ENCODE measurements at places on chromosomes 2 and 18. TPM values are rescaled to one million over a fixed set of nuclear protein-coding genes. Genes with fewer than 3 reads are reported as not detected.

- DNase-seq = no peak
Observed at GRCh38 chr2:12773586-12774394, 57.1 kb downstream of the TRIB2 start.

CD8B gene
- total RNA-seq = 4.1 TPM

DNA sequence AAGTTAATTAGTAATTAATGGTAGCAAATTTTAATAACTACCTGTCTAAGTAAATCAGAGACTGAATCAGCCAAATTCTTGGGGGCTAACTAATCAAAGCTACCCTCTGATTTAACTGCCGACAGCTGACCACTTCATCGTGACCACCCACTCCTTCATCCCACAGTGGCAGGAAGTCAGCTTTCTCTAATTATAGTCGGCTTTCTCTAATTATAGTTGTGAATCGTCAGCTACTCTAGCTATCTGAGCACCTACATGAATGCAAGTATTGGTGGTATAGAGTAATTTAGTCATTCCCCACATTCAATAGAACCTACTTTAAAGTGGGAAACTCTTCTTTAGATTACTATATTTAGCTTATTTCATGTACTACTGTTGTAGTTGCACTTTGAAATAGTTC, 185.5 kb downstream of the PTGR3 start:
- no peak for DNase-seq

DNA sequence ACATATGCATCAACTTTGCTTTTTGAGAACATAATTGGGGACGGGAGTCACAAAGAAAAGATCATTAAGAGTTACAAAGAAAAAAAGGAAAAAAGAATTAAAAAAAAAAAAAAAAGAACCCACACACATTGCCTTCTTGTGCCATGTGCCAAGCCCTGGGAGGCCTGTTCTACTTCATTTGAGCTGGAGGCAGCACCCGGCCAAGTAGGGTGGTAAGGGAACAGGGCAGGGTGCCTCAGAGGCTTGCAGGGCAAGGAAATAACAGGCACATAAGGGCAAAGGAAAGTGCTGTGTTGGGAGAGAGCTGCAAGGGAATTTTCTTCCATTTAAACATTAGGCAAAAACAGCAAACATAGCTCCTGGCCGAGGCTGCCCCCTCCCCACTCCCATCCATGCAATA, 418.0 kb downstream of the TMEM182 start:
- DNase-seq = peak; percentile 37

DNA sequence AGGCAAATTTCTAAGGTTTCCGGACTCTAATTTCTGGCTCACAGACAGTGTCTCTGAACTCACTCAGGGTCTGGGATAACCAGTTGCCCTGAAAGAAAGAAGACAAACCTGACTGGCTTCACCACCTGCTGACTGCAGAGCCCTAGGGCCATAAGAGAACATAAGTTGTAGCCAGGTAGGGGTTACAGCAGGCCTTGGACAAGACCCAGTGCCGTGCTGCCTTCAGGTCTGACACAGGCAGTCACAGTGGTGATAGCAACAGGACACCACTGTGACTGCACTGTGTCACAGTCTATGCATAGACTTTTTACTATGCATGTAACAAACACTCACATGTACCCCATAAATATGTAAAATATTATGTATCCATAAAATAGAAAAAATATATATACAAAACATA, 508.5 kb downstream of the PID1 start:
- no peak for DNase-seq

- no peak for DNase-seq
Observed at GRCh38 chr2:42523341-42523740, 29.6 kb upstream of the KCNG3 start.

ALK gene
- total RNA-seq = 0.20 TPM

- no peak for DNase-seq
Observed at GRCh38 chr2:126901459-126901858, 2.8 kb downstream of the TEX51 start.

GRCh38 chr2:79640001-79640400, 127.2 kb downstream of the CTNNA2 start:
- DNase-seq = no peak

GRCh38 chr2:237594514-237594871, 4.0 kb upstream of the RAB17 start:
- no peak for DNase-seq

- peak; percentile 23 for DNase-seq
Observed at GRCh38 chr2:147844697-147845410, at the start of gene ACVR2A. Gene ACVR2A, plus strand, starts transcription at chr2:147845029. Its CDS starts 124 bp downstream, at chr2:147845153.

UGT1A5 gene
- 2.0 TPM for total RNA-seq

LCT gene
- total RNA-seq = not detected

GRCh38 chr2:187338679-187339121, 109.4 kb downstream of the CALCRL start:
- no peak for DNase-seq

DNA sequence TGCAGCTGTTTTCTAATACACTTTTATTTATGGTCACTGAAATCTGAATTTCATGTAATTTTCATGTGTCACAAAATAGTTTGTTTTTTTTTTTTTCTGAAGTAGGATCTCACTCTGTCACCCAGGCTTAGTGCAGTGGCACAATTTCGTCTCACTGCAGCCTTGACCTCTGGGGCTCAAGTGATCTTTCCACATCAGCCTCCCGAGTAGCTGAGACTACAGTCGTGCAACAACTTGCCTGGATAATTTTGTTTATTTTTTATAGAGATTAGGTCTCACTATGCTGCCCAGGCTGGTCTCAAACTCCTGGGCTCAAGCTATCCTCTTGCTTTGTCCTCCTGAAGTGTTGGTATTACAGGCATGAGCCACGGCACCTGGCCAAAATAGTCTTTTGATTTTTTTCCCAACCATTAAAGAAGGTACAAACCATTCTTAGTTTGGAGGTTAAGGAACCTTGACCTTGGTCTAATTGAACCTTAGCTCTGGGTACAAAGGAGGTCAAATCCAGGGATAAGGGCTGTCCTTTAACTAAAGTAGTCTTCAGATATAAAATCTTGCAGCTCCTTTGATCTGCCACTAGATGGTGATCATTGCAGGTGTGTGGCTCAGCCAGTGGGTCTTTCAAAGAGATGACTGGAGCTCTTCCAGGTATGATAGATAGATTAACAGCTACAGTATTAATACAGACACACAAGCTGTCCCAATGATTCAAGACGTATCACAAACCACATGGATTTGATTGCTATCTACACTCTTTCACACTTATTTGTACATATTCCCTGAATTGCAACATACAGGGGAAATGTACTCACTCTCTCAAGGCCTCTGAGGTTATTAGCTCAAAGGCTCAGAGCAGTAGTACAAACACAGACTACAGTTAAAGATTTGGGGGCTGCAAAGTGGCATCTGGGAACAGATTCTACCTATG, 4.7 kb upstream of the KRCC1 start:
- DNase-seq = no peak

DNA sequence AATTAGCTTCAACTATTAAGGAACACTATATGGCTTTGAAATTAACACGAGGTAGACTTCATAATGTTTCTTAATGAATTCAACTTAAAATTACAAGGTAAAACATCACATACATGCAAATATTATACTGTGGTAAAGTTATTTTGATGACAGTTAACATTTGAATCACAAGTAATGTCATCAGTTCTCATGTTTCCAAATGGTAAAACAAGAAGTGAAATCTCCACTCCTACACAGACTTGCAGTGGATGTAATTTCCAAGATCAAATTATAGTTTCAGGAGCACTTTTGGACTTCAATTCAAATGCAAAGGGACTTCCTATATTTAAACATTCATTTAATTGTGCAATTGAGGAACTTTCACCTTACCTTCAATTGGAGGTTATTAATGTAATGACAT, 39.1 kb downstream of the C18orf54 start:
- DNase-seq = no peak

DLX2 gene
- total RNA-seq = 0.14 TPM

DNA sequence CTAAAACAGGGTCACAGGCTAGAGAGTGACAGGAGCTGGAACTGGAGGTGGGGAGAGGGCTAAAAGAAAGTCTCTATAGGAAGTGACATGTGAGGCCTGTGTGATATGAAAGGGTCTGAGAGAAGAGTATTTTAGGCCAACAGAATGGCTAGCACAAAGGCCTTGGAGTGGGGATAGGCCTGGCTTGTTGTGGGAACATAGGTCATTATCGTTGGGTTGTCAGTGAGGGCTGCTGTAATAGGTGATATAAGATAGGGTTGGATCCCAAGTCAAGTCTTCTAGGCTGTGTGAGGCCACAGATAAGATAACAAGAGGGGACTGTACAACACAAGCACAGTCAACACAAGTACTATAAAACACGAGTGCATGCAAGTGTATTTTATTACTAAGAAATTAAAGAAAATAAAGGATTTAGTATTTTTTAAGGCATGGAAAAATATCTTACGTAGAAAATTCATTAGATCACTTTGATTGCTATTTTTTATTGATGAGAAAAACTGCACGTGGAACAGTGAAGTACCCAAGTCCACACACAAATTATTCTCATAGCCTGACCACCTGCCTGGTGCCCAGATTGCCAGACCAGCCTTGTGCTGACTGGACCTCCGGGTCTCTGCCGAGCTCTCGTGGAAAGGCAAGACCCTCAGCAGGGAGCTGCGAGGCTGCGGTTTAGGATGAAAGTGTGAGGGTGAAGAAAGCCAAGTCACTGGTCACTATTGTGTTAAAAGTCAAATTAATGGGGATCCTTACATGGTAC, 14.1 kb downstream of the LTBP1 start:
- DNase-seq = no peak

TTC31 gene
- total RNA-seq = 41.0 TPM

GRCh38 chr18:42030586-42031182, 75.7 kb downstream of the PIK3C3 start:
- no peak for DNase-seq

HES6 gene
- total RNA-seq = 18.0 TPM

TGFA gene
- 51.0 TPM for total RNA-seq

DNA sequence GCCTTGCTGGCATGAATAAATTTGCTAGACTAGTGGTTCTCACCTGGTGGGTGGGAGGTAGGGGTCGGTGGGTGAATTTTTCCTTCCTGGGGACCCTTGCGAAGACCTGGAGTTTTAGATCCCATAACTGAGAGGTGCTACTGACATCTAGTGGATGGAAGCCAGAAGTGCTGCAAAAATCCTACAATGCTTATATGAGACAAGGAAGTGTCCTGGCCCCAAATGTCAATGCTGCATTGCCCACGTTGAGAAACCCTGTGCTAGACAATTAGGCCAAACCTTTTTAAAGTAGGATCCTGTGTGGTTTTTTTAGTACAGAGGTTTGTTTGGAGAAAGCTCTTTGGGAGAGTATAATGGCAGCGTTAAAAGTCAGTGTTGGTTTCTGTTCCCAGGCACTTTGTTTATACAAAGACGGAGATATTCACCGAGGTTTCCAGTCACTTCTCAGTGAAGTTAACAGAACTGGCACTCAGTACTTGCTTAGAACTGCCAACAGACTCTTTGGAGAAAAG, 9.6 kb downstream of the SERPINB8 start:
- peak; percentile 58 for DNase-seq

- peak; percentile 38 for DNase-seq
Observed at GRCh38 chr2:216710551-216711301, 15.4 kb upstream of the IGFBP5 start.

DNA sequence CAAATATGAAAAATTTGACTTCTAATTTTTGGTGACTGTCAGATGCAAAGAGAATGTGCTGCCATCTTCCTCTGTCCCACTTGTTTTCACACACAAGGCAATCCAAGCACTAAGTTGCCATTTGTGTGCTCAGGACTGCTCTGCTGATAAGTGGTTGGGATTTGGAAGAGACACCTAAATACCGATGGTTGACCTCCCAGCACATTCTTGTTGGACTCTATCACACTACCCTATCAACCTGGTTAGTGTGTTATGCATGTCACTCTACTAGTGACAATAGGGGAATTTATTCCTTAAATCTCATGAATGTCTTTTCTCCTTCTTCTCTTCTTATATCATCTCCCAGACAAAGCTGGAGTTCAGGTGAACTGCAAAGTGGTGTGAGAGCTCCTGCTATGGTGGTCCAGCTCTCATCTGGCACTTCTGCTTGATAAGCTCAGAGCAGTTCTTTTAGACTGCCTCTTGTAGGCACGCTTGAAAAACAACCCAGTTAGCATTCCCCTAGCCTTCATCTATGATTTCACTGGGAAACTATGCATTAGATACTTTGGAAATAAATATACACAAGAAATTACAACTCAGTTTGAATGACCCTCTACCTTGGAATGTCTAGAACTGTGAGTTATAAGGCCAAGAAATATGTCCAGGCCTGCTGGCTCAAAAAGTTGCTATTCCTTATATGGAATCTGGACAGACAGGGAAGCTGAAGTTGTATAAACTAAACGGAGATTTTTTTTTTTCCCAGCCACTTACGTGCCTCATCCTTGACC, 404.8 kb downstream of the MEIS1 start:
- no peak for DNase-seq

DNA sequence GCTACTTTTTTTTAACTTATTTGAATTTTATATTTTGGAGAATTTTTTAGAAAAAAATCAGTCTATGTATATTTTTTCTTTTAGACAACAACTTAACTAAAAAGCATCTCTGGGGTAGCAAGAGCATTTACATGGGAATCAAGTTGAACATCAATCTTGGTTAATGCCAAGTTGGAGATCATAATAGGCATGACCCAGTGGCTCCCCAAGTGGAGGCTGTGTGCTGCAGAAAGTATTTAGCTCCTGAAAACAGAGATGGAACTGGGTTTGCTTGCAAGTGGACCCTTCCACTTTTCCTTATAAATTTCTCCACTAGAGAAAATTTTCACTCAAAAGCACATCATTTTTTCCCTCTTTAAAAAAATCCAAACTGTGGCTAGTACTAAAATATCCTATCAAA, 23.9 kb upstream of the CAVIN2 start:
- no peak for DNase-seq

PLGLB2 gene
- total RNA-seq = 1.6 TPM

- no peak for DNase-seq
Observed at GRCh38 chr2:6946722-6947121, 29.5 kb downstream of the RNF144A start.

GNLY gene
- 0.95 TPM for total RNA-seq

OTOS gene
- not detected for total RNA-seq

- DNase-seq = no peak
Observed at GRCh38 chr18:79511671-79512301, 116.1 kb downstream of the NFATC1 start.

SPTBN1 gene
- total RNA-seq = 433 TPM

DNA sequence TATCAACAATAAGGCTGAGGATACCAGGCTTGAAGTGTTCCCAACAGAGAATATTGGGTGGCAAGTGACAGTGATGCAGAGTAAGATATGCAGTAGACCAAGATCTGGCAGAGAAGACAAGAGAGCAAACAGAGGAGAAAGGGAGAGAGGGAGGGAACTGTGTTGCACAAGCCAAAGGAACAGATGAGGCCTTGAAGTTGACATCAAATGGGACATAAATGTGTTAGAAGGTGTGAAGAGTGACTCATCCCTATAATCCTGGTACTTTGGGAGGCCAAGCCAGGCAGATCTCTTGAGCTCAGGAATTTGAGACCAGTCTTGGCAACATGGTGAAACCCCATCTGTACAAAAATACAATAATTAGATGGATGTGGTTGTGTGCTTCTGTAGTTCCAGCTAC, 342.9 kb downstream of the PARD3B start:
- DNase-seq = no peak

Measured in mucosa of gallbladder (tissue), 1 donor.